ENCODE measurements at places on chromosomes 1 and 21.

DNA sequence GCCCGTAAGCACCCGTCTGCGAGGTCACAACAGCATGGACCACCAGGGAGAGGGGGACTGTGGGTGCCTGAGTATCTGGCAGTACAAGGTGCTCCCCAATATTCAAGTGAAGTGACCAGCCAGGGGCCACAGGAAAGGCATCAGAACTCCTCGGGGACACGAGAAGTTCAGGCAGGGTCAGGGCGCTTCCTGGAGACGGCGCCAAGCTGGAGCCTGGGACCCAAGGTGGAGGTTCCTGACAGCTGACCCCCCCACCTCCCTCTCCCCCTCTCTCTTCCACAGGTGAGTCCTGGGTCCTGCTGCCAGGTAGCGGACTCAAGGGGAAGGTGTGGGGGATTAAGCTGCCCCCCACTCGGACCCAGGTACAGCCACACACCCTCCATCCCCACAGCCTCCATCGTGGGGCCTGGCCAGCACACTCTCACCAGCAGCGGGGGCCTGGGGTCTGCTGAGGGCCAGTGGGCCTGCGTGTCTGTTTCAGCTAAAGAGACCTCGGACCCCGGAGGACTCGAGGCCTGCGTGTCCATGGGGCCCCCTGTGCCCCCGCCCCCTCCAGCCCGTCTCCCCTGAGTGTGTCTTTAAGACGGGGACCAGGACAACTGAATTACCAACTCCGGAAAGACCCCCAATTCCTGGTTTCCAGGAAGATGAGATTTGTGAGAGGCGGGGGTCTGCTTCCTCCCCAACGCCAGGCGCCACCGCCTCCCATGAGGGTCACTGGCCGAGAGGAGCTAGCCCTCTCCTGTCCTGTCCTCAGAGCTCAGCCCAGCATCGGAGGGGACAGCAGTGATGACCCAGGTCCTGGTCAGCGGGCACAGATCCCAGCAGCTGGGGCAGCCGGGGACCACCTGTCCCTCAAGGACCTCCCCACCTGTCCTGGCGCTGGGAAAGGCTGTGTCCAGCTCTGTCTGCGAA, 6.2 kb downstream of the TNFRSF18 start:
- H3K36me3 ChIP-seq = no peaks in the 10 kb centered on the region
- DNase-seq = no peak
- no peaks in the 10 kb centered on the region for H3K27me3 ChIP-seq
- H3K4me3 ChIP-seq = peak overlapping the region; percentile 39

GRCh38 chr1:158506369-158506987, 34.5 kb downstream of the OR10R2 start:
- H3K4me3 ChIP-seq = no peak overlapping the region
- H3K27me3 ChIP-seq = no peaks in the 10 kb centered on the region
- no peaks in the 10 kb centered on the region for H3K4me1 ChIP-seq
- no peak overlapping the region for H3K27ac ChIP-seq
- no peaks in the 10 kb centered on the region for H3K36me3 ChIP-seq
- DNase-seq = peak; percentile 75

DNA sequence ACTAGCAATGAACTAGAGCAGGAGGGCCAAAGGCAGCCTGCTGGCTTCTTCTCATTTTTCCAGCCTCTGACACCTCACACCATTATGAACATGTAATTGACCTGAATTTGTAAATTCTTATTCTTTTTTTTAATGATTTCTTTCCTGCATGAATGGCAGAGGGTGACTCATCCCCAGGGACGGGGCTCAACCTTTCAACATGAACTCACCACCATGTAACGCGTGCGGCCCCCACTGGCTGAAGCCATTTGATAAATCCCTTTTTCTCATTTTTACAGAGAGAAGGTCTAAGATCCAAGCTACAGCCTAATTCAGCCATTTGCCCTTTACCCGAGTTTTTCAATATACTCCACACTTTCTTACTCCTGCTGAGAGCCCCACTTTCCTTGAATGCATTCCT, 9.3 kb upstream of the ETS2 start:
- no peaks in the 10 kb centered on the region for H3K36me3 ChIP-seq
- H3K4me3 ChIP-seq = no peak overlapping the region
- H3K27me3 ChIP-seq = no peaks in the 10 kb centered on the region

DNA sequence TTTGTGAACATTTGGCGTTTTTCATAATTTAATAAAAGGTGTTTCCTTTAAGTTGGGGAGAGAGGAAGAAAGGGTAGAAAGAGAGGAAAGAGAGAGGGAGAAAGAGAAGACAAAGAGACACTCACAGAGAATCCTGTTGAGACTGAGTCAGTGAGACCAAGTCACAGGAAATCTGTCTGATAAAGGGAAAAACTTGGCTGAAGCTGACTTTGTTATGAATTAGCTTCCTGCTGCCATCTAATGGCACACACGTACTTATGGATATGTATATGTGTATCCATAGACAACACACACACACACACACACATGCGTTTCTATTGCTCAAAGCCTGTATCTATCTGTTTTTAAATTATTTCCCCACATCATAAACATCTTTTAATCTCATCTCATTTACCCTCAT, 42.5 kb upstream of the DISC1 start:
- H3K27me3 ChIP-seq = no peaks in the 10 kb centered on the region
- no peak overlapping the region for H3K4me3 ChIP-seq
- no peak overlapping the region for H3K27ac ChIP-seq
- DNase-seq = peak; percentile 44

DNA sequence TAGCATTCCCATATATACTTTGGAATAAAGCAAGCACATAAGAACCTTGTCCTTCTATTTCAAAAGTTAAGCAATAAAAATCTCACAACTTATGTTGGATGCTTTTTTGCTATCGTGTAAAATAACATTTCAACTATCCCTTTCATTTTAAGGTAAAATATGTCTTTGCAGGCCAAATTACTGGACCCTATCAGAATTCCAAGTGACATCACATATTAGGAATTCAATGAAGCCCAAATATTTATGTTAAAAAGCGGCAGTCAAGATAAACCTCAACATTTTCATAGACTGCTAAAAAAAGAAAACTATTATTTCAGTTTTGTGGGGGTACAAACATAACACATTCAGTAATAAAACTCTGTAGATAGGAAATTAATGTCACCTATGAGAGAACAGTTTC, 252.0 kb downstream of the KCTD3 start:
- no peak overlapping the region for H3K27ac ChIP-seq
- H3K36me3 ChIP-seq = no peaks in the 10 kb centered on the region
- H3K4me3 ChIP-seq = no peak overlapping the region
- H3K4me1 ChIP-seq = no peaks in the 10 kb centered on the region
- no peaks in the 10 kb centered on the region for H3K27me3 ChIP-seq
- no peak for DNase-seq

DNA sequence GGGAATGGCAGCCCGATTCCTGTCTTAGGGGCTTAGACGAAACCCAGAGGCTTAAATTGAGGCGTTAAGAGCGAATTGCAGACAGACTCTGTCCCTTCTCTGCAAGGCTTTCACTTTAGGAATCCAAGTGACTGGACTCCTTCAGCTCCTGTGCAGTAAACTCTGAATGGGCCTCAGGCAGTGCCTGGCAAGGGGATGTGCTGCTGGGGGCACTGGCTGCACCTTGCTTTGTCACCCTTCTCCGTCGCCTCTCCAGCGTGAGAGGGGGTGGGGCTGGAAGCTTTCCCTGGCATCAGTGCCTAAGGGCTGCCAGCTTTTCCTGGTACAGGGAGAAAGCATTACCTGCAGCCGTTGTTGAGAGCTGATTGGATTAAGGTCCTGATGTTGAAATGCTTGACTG, 39.9 kb upstream of the NFASC start:
- H3K27me3 ChIP-seq = no peaks in the 10 kb centered on the region
- H3K4me1 ChIP-seq = peaks cover 5% of the 10 kb centered on the region
- H3K4me3 ChIP-seq = no peak overlapping the region
- DNase-seq = no peak
- H3K36me3 ChIP-seq = no peaks in the 10 kb centered on the region
- H3K27ac ChIP-seq = no peak overlapping the region

GRCh38 chr1:243723050-243723449, 127.0 kb downstream of the AKT3 start:
- no peak overlapping the region for H3K27ac ChIP-seq
- DNase-seq = no peak
- H3K36me3 ChIP-seq = no peaks in the 10 kb centered on the region
- H3K4me3 ChIP-seq = no peak overlapping the region

DNA sequence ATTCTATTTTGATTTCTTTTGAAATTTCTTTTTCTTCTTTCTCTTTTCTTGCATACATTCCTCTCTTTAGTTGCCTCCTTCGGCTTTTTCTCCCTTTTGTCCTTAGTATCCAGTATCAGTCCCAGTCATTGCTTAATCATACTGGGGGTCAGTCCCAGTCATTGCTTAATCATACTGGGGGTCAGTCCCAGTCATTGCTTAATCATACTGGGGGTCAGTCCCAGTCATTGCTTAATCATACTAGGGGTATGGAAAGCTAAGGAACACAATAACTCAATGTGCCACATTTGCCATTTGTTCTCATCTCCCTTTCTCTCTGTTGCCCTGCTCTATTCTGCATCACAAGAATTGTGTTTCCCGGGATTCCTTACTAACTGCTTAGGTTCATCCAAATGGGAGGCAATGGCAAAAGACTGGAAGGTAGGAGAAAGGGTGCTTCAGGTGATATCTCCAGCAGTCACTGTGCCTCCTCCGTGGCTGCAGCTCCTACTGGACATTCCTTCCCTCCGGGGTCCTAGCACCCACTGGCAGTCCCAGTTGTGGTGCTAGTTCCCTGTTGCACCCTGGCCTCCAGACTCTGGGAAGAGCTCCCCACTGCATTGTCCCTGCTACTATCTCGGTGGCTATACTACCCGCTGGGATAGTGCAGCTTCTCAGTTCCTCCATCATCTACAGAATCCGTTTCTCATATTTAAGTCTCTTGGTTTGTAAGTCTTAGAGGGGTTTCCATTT, 32.6 kb upstream of the LAMC1 start:
- H3K27me3 ChIP-seq = no peaks in the 10 kb centered on the region
- DNase-seq = no peak

GRCh38 chr1:21434394-21434793, 5.5 kb upstream of the NBPF3 start:
- H3K27me3 ChIP-seq = no peaks in the 10 kb centered on the region
- H3K4me3 ChIP-seq = no peak overlapping the region
- H3K36me3 ChIP-seq = no peaks in the 10 kb centered on the region

- H3K27me3 ChIP-seq = no peaks in the 10 kb centered on the region
- H3K27ac ChIP-seq = no peak overlapping the region
- no peak for DNase-seq
- no peak overlapping the region for H3K4me3 ChIP-seq
- H3K36me3 ChIP-seq = no peaks in the 10 kb centered on the region
These were observed 76.6 kb downstream of the RNF220 start for GRCh38 chr1:44481701-44482100.

DNA sequence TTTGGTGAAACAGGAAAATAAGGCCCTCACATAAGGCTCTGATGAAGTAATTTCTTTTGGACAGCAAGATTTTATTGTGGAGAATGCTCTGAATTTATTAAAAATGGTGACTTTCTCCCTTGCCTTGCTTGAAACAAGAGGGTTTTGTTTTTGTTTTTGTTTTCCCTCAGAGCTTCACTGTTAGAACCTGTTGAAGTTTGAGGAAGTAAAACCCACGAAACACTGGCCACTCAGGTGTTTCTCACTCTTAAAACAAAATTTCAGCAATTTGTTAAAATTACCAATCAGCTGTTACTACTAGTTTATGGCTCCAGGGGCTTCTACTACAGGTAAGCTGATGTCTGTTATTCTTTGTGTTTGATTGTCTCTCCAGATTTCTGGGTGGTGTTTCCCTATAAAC, 112.6 kb upstream of the B3GALT2 start:
- H3K36me3 ChIP-seq = no peaks in the 10 kb centered on the region
- no peaks in the 10 kb centered on the region for H3K4me1 ChIP-seq
- DNase-seq = no peak

DNA sequence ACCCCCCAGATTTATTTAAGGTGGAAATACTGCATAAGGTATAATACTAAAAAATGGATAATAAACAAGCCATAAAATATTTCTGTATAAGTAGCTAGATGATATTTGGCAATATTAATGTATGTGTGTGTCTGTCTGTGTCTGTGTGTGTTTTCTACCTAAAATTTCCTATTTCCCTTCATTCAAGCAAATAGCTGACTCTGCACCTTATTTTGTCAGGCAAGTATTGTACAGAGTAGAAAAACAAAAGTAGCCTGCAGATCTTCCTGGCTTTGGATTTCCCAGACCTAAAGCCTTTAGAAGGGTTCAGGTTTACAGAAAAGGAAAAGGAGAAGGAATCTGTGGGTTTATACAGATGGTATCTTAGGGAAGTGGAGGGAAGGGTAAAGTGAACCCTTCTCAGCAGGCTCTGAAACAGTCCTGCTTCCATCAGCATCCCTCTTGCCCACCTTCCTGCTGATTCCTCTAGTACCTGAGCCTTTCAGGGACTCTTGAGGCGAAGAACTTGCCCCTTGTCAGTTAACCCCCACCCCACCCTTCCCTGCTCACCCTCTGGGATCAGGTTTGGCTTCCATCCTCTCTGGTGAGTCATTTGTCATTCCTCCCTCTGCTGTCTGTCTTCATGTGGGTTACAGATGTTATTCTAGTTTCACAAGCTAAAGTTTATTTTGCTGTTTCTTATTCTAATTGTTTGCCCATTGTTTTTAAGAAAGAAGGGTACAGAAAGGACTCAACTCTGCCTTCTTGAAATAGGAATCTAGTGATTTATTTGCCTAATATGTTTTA, 21.7 kb upstream of the RGS16 start:
- peaks cover 5% of the 10 kb centered on the region for H3K4me1 ChIP-seq
- no peaks in the 10 kb centered on the region for H3K36me3 ChIP-seq
- H3K27ac ChIP-seq = no peak overlapping the region
- H3K4me3 ChIP-seq = no peak overlapping the region
- H3K27me3 ChIP-seq = no peaks in the 10 kb centered on the region

DNA sequence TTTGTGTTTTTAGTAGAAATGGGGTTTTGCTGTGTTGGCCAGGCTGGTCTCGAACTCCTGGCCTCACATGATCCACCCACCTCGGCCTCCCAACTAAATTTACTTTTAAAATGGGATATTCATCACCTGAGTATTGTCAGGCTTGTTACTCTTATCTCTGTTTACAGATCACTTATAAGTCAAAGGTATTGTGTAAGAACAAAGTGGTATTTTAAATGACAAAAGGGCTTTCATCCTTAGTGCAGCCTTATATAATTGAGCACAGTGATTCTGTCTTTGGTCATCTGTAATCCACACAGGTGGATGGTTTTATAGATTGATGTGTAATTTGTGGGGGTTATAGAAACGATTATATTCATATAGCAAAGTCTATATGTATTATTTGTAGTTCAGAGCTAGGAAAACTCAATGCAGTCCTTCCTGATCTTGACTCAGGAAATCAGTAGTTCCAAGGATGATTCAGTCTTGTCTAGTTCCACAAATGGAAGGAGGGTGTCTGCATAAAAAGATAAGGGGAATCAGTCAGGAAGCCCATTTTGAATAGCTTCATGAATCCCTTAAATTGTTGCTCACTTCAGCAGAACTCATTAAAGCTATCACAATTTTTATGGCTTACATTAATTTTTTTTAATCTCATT, 34.6 kb downstream of the STXBP3 start:
- H3K27ac ChIP-seq = no peak overlapping the region
- DNase-seq = no peak
- H3K27me3 ChIP-seq = no peaks in the 10 kb centered on the region
- no peaks in the 10 kb centered on the region for H3K4me1 ChIP-seq
- H3K4me3 ChIP-seq = no peak overlapping the region
- H3K36me3 ChIP-seq = no peaks in the 10 kb centered on the region

All from testis (tissue), 5 donors.